ENCODE measurements at places on chromosomes 3 and 15. TPM values are rescaled to one million over a fixed set of nuclear protein-coding genes. Genes with fewer than 3 reads are reported as not detected.

GRCh38 chr3:16130066-16130465, 44.4 kb upstream of the GALNT15 start:
- DNase-seq = peak; percentile 100

- DNase-seq = no peak
Measured at GRCh38 chr3:54831112-54831511, 96.7 kb downstream of the LRTM1 start.

Gene MINAR1
- total RNA-seq = 0.43 TPM

- no peak for DNase-seq
Measured at GRCh38 chr3:194982472-194982871, 288.5 kb downstream of the XXYLT1 start.

GRCh38 chr3:119443179-119443578, 20.2 kb downstream of the TMEM39A start:
- DNase-seq = no peak

Gene IL17RB
- total RNA-seq = 1.7 TPM

DNA sequence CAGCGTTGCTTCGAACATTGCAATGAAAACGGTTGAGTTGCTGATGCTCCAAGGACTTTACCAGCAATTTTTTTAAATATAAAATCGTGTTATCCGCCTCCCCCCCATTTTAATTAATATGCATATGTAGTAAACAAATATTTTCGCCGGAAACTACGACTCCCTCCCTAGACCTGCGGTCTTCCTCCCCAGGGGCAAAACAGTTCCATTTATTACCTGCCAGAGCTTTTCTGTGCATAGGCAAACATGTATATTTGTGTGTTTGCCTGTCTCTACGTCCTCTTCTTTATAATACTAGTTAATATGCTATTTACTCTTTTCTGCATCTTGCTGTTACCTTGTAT, 593 bp upstream of the RSL24D1 start:
- no peak for DNase-seq

DNA sequence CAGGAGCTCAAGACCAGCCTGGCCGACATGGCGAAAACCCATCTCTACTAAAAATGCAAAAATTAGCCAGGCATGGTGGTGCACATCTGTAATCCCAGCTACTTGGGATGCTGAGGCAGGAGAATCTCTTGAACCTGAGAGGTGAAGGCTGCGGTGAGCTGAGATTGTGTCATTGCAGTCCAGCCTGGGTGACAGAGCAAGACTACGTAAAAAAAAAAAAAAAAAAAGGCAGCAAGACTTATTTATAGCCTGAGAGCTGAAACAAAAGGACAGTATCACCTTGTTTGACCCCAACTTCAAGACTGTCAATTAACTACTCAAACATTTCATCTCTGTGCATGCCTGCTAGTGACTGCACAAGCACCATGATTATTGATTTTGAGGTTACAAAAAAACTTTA, 478.9 kb upstream of the GBE1 start:
- no peak for DNase-seq

Gene ZDHHC23
- total RNA-seq = 3.5 TPM

Gene ANKRD63
- total RNA-seq = not detected

DNA sequence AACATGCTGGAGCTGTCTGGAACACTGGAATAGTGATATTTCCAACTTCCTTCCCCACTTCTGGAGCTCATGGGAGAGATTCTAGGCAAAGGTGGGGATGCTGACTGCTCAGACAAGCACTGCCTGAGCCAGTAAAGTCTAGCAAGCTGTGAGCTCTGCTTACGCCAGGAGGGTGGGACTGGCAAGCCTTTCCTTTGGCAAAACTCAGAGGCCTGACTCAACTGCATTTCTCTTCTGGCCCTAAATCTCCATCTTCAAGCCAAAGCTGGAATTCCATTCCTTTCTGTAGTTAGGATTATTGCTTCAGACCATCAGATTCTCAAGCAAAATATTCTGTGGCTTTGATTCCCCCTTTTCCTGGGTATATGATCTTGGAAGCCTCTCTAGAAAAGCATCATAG, 20.3 kb upstream of the EPB42 start:
- DNase-seq = no peak

Gene PDZRN3
- 0.22 TPM for total RNA-seq

DNA sequence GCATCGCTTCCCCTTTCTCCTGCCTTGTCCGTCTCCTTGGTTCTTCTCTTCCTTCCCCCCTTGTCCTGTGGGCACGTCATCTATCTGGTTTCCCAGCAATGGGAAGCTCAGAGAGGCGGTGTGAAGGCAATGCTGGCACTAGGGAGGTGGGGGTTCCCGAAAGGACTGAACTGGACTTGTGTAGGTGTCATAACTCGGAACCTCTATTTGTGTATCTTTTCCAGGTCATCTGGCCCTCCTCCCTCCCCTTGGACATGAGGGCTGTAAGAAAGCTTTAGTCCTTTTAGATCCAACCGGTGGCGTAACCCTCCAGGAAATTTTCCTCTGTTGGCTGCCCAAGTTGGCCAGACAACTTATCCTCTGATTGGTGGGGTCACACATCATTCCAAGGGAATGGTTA, 231.5 kb upstream of the TLE3 start:
- DNase-seq = no peak

Gene CPNE4
- not detected for total RNA-seq

- no peak for DNase-seq
Measured at GRCh38 chr15:83380059-83380458, 67.1 kb upstream of the SH3GL3 start.
